ENCODE measurements at places on chromosomes 5 and 9.

DNA sequence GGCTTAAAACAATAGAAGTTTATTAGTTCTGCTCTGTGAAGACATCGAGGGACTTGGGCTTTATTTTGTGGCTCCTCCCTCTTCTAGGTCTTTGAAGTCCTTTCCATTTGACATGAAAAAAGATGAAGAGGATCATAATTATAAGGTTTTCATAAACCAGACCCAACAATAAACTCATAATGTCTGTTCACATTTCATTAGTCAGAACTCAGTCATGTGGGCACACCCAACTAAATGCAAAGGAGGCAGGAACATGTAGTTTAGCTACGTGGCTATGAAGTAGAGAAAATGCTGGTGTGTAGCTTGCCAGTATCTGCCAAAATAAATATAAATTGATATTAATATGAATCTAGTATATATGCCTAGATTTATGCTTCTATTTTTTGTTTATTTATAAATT lies 393.9 kb upstream of the C9orf72 start:
- DNase-seq, result no peak

DNA sequence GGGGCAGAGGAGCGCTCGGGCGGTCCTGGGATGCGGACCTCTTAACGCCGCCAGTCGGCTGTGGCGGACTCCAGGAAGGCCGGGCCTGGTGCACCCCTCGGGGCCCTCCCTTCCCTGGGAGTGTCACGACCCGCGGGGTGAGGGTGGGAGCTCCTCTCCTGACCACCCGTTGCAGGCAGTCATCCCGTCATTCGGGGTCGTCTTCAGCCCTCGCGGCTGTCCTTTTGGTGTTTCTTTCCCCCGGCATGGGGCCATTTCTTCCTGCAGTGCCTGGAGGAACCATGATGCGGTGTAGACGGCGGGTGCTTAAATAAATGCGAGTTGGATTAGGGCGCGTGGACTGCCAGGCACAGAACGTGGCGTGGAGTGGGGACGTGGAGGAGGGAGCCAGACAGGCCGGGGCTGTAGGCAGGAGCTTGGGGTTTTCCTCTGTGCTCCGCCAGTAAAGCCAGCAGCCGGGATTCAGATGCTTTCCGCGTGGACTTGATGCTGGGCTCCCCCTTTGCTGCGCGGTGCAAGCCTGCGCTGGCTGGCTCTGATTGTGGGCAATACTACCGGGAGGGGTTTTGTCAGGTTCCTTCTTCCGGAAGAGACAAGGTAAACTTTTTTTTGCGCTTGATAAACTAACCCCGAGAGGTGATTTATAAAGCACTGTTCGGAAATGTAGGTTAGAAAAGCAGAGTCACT lies 868 bp downstream of the KDM4C start:
- DNase-seq, result peak; percentile 84

DNA sequence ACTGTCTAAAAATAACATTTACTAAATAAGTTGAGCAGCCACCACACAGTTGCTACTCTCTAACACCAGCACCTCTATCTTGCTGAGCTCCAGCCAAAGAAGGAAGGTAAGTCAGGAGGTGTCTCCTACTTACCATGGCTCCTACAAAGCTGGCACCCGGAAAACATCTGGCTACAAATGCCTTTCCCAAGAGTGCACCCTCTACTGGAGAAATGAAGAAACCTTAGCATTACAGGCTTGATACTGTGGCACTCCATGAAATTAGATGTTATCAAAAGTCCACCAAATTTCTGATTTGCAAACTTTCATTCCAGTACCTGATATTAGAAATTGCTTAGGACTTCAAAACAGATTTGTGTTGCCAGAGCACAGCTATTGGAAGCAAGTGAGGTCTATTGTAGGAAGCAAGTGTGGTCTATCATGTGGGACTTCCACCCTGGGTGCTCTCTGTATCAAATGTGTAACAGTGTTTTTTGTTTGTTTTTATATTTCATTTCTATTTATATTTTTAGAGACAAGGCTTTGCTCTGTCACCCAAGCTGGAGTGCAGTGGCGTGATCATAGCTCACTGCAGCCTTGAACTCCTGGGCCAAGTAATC lies 25.7 kb upstream of the RFK start:
- no peak for DNase-seq

DNA sequence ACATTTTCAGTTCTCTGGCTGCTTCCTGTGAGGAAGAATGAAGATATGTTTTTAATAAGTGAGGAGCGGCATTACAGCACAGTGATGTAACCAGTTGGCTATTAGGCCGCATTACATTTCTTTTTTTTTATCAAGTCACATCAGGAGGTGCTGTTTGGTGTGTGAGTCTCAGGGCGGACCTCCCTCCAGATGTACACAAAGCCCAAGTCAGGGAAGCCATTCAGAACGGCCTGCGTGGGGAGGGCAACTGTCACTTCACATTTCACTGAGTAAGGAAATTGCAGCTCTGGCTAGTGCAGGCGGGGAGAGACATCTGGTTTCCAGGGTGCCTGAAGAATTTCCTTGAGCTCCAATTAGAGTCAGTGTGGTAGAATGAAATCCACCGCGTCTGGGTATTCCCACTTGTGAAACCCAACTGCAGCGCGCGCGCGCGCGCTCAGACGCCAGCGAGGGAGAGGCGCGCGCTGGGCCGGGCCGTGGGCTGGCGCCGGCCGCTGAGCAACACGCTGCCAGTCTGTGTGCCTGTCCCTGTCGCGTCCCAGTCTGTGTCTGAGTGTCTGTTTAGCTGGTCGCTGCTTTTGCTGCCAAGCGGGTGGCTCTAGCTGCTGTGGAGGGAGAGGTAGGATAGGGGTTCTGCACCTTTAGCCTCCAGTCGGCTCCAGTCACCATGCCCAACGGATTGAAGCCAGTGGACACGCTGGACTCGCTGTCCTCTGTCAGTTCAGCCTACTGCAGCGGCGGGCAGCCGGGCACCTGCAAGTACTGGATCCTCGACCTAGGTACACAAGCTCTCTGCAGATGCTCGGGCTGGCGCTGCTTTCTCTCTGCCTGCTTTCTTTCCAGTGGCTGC lies 140.8 kb upstream of the OTULINL start:
- DNase-seq, result no peak

GRCh38 chr5:58322453-58322852 lies 137.4 kb downstream of the PLK2 start:
- no peak for DNase-seq

GRCh38 chr9:68560071-68560844 lies 19.6 kb upstream of the TMEM252 start:
- peak; percentile 88 for DNase-seq

DNA sequence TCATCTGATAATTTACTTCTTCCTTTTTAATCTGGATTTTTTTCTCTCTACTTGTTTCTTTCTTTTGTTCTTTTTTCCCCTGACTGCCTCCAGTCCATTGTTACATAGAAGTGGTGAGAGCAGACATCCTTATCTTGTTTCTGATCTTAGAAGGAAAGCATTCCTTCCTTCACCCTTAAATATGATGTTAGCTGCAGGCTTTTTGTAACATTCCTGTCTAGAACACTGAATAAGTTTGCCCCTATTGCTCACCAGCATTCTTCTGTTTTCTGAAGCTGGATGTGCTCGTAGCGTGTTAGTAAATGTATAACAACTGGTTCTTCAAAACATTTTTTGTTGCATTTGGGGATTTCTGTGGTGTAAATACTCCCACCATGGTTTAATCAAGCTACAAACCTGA lies 136.7 kb upstream of the NFIL3 start:
- DNase-seq, result no peak

DNA sequence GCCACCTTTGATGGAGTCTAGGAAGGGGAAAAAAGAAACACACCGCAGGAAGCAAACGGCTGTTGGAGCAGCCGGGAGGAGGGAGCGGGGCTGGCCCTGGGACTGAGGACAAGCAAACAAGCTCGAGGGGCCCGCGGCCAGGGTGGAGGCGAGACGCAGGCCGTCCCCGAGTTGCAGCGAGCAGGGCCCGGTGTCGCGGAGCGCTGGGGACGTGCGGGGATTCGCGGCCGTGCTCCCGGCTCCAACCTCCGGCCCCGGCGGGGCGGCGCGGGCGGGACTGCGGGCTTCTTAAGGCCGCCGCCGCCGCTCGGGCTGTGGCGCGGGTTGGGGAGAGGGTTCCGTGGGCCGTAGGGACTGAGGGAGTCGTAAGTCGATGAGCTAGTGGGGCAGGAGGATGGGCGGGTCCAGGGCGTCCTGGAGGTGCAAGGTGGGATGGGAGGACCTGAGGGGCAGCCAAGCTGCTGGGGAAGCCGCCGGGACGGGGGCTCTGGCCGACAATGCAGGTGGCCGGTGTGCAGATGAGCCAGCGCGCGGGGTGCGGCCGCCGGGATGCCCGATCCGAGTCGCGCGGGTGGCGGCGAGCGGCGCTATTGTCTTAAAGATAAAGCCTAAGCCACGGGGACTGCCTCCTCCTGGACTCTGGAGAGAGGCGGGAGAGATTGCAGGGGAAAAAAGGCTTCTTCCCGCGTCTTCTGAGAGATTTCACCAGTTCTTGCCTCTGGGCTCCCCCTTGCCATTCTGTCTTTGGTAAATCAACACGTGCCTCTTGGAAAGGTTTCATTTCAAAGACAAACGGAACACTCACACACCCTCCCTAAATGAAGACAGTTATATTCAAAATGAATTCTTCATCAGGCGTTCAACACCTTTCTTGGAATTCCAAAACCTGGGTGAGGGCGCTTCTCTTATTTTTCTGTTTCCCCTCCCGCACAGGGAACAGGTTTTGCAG lies 1.6 kb upstream of the HAPLN1 start:
- DNase-seq, result no peak

DNA sequence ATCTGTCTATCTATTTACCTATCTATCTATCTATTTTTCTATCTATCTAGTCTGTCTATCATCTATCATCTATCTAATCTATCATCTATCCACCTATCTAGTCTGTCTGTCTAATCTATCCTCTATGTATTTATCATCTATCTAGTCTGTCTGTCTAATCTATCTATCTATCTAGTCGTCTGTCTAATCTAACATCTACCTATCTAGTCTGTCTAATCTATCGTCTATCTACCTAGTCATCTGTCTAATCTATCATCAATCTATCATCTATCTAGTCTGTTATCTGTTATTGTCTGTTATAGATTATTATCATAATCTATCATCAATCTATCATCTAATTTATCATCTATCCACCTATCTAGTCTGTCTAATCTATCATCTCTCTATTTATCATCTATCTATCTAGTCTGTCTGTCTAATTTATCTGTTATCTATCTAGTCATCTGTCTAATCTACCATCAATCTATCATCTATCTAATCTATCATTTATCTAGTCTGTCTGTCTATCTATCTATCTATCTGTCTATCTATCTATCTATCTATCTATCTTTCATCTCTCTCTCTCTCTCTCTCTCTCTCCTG lies 80.2 kb upstream of the ZNF618 start:
- no peak for DNase-seq

- DNase-seq, result no peak
Observed at GRCh38 chr5:73104326-73104725, 16.0 kb upstream of the TMEM171 start.

DNA sequence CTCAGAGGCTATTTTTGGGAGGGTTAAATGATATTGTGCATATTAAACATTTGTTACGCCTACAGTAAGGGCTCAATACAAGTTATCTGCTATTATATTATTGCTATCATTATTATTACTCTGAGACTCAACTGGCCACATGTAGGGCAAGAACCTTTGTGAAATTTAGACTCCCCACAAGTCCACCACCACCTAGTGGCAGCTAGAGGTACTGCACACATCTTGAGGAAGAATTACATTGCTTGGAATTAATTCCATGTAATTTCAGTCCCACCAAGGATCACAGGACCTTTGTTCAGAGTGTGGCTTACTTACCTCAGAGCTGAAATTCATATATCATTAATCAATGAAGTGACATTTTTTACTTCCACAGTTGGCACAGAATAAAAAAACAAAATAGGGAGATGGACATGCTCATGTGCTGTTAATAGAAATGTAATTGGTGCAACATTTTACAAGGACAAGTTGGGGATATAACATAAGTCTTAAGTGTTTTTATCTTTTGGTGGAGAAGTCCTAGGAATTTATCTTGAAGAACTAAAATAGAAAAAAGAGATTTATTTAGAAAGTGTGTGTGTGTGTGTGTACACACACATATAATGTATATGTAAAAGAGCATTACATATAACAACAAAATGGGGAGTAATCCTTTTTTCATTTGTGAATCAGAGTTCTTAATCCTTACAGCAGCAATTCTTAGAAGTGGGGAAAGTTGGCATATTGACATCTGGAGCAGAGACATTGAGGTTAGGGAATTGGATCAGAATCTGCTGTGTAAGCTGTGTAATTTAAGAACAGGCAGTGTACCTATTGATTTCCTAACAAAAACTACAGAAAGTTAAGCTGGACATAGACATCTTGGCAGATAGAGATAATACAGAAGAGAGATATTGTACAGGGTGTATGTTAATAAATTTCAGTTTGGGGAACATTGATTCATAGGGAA lies 11.2 kb downstream of the MSANTD3 start:
- DNase-seq, result peak; percentile 73

GRCh38 chr5:68661237-68661636 lies 432.6 kb upstream of the SLC30A5 start:
- DNase-seq, result peak; percentile 34

GRCh38 chr9:119375892-119376291 lies 6.7 kb upstream of the BRINP1 start:
- DNase-seq, result peak; percentile 50

DNA sequence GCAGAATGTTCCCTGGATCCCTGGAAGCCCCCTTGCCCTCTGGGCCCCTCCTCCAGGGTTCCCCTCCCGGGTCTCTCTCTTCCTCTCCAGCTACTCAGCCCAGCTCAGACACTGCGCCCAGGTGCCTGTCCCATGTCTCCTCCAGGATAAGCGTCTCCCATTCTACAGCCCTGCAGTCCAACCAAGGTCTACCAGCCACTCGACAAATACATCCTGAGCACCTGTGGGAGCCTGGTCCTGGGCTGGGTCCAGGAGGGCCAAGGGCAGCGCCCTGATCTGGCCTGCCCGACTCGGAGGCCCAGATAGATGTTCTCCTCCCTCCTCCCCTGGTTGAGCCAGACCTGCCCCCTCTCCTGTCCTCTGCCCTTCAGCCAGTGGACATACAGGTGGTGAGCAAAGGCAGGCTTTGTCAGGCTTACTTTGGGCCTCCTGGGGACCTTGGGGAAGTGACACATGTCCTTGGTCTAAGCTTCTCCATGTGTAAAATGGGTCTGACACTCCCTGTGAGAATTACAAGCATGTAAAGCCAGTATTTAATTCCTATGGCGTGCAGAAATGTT lies 1.4 kb downstream of the FLT4 start:
- DNase-seq, result no peak

DNA sequence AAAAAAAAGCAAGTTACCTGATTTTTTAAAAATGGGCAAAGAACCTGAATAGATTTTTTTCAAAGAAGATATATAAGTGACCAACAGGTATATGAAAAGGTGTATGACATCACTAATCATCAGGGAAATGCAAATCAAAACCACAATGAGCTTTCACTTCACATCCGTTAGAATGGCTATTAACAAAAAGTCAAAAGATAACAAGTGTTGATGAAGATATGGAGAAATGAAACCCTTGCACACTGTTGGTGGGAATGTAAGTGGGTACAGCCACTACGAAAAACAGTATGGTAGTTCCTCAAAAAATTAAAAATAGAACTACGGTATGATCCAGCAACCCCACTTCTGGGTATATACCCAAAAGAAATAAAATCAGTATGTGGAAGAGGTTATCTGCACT lies 134.8 kb downstream of the UGCG start:
- DNase-seq, result no peak

GRCh38 chr9:72661401-72662135 lies 140.2 kb downstream of the TMC1 start:
- DNase-seq, result no peak
